Peyer's patch (tissue), 4 donors: ENCODE measurements at places on chromosomes 2 and 18. TPM values are rescaled to one million over a fixed set of nuclear protein-coding genes. Genes with fewer than 3 reads are reported as not detected.

GRCh38 chr2:65512783-65513182 is 80.4 kb upstream of the SPRED2 start:
- H3K27me3 ChIP-seq: no peaks in the 10 kb centered on the region
- H3K4me1 ChIP-seq: no peaks in the 10 kb centered on the region
- H3K27ac ChIP-seq: no peak overlapping the region

Gene KRTCAP3
- 109 TPM for total RNA-seq

Gene ASB1
- total RNA-seq: 17.5 TPM

Gene DSEL
- total RNA-seq: 2.7 TPM
